ENCODE measurements at places on chromosomes 2 and 18.

DNA sequence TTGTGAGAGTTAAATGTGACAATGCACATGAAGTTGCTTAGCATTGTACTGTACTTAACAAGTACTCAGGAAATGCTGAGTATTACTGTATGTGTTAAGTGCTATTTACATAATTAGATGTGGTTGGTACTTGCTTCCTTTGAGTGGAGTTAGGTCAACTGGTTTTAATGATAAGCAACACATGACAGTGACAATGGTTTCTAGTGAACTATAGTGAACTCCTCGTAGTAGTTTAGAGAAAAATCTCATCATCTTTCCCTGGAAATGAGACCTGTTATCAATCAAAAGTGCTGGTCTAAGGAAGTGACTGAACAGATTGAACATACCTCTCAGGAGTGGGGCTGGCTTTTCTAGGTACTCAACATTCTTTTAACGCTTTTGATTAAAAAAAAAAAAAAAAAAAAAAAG is 29.2 kb upstream of the ZDBF2 start:
- no peak for DNase-seq

GRCh38 chr2:8475349-8476031 is 206.4 kb upstream of the ID2 start:
- DNase-seq: peak; percentile 30

- DNase-seq: no peak
These were observed 60.1 kb upstream of the SKOR2 start for GRCh38 chr18:47311585-47311984.

GRCh38 chr18:70416496-70416895 is 127.7 kb downstream of the SOCS6 start:
- DNase-seq: no peak

- DNase-seq: no peak
These were observed 414.8 kb upstream of the HS6ST1 start for GRCh38 chr2:128733450-128733849.

- DNase-seq: peak; percentile 39
These were observed 304.8 kb downstream of the PDE11A start for GRCh38 chr2:177767768-177768167.

- DNase-seq: no peak
These were observed 116.0 kb downstream of the ZEB2 start for GRCh38 chr2:144403933-144404332.

- peak; percentile 23 for DNase-seq
These were observed 128.6 kb upstream of the NYAP2 start for GRCh38 chr2:225270861-225271260.

DNA sequence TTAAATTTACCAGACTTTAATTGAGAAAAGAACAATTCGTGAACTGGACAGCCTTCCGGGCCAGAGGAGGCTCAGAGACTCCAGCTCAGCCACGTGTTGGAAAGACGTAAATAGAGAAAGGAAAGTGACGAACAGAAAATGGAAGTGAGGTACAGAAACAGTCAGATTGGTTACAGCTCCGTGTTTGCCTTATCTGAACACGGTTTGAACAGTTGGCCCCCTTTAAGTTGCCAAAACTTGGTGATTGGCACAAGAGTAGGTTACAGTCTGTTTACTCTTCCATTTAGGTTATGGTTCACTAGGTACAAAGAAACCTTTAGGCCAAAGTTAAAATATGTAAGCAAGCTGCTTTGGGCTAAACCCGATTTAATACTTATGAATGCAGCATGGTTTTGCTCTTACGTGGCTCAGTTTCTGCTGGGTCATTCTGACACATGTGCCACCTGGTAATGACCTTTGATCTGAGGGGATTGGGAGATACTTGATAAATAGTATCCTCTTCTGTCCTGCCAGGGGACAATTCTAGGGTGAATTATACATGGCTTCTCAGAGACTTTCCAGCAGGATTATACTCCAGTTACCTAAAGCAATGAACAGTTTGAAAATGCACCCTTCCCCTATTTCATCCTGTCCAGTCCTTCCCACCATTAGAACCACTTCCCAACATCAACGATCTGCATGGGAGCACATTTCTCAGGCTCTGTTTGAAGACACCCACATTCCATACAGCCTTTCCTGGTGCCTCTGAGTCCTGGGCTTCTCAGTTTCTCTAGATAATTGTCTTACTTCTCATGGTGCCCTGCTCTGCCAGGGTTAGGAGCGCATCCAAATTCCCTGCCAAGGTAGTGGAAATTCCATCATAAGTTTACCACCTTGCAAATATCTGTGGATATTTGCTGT is 65.1 kb upstream of the TGIF1 start:
- no peak for DNase-seq

- peak; percentile 53 for DNase-seq
These were observed 127.6 kb upstream of the SPOPL start for GRCh38 chr2:138373993-138374408.

DNA sequence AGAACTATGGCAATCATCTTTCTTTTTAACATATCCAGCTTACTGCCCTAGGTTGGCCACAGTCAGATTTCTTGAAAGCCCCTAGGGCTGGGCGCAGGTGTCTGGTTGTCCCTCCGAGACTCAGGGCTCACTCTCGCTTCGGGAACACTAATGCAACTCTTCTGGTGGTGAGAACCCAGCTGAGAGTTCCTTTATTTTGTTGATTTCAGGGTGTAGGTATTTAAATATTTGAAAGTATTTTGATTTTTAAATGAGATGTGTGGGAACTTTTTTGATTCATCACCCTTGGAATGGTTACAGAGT is 40.7 kb downstream of the INPP4A start:
- DNase-seq: no peak

DNA sequence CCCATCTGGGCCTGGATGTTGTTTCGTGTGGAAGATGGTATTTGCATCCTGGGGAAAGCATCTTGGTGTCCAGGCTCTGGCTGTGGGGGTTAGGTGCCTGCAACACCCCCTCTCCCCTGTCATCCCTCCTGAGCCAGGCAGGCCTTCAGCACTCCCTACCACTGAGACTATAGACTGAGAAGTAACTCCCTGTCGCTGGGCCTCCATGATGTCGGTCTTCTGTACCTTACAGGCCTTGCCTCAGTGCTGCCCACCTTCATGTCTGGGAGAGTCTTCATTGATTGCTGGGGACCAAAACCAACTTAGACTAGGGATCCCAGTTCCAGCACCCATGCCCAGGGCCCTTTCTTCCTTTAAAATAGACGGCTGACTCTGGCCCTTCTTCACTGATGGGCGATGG is 33.1 kb upstream of the DNMT3A start:
- DNase-seq: no peak

DNA sequence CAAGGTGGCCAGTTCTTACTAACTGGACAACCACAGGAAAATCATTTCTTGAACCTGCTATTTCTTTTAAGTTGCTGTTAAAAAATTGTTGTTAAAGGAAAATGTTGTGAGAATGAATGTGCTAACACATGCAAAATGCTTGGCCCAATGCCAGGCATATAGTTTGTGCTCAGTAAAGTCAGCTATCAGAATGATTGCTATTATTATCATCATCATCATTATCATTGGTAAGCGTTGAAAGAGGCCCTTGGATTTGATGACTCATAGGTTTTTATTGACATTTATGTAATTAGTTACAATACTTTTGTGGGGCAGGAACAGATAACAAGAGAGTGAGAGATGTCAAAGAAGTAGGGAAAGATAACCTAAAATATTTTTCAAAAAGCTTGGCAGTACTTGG is 394.2 kb upstream of the ZEB2 start:
- no peak for DNase-seq

- DNase-seq: no peak
These were observed 7.4 kb upstream of the ACYP2 start for GRCh38 chr2:54107903-54108615.

GRCh38 chr2:57941816-57942215 is 104.8 kb upstream of the VRK2 start:
- DNase-seq: no peak

GRCh38 chr2:63345285-63345633 is 243.0 kb downstream of the WDPCP start:
- DNase-seq: peak; percentile 48

- DNase-seq: peak; percentile 85
These were observed at the start of gene CNTNAP5 for GRCh38 chr2:124025171-124025580. Gene CNTNAP5 (plus strand): TSS chr2:124025287. CDS start chr2:124025651, 364 bp downstream.

- DNase-seq: peak; percentile 50
These were observed 11.3 kb upstream of the AGXT start for GRCh38 chr2:240857039-240858008.

DNA sequence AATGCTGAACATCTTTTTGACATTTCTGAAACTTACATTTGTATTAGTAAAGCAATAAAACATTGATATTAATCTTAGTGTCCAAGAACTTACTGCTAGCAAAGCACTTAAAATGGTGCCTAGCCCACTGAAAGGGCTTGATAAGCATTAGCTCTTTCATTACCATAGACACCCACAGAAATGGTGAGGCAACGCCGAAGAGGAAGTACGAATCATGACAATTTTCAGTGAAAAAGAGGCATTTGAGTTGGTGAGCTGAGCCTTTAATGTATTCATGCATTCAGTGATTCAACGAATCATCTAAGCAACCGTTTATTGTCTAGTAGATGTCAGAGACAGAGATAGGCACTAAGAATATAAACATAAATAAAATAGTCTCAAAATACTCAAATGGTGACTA is 101.1 kb downstream of the PIGN start:
- DNase-seq: no peak

- peak; percentile 64 for DNase-seq
These were observed 86.2 kb downstream of the SMIM21 start for GRCh38 chr18:75341267-75341666.

- no peak for DNase-seq
These were observed 1572.8 kb upstream of the PIK3C3 start for GRCh38 chr18:40382197-40382596.

DNA sequence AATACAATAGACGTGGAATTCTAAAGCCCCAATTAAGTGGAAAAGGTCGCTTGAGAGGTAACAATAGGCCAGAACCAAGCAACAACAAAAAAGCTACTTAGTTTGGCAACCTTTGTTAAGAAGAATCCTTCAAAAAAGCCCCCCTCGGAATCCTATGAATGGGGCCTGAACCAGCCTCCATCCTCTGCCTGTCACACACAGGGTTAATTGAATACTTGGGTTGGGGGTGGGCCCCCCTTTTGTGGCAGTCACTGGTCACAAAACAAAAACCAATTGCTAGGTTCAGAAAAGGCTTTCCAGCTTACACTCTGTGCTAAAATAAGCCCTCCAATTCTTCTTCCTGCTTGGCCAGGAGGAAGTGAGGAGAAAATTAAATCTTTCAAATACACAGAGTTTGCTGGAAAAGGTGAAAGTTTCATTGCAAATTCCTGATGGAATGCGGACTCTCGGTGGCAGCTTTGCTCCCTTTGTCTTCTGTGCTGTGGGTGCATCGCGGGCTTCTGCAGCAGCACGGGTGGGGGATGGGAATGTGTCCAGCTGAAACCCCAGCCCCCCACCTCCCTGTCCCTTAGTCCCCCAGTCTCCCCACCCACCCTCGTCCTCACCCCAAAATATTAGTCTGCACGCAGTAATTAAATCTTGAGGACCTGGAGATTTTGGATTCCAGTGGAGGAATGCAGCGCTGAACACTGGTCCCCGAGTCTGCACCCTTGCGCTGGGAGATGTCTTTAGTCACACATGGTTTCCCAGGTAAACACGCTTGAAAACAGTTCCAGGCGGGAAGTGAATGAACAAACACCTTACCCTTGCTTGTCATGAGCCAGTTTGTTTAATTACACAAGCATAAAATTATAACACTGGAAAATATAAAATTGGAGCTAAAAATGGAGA is 254.3 kb downstream of the SOX11 start:
- peak; percentile 6 for DNase-seq

DNA sequence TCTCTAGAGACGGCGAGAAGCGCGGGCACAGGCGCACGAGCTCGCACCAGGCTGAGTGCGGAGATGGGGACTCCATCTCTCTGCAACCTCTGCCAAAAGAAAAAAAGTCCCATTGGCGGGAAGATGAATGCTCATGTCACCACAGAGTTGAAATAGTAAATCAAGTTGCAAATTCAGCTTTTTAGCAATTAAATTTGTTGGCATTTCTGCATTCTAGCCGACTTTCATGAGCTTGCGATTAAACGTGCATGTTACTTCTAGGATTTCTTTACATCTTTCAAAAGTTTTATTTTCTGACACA is 588 bp downstream of the CHAC2 start:
- DNase-seq: no peak

DNA sequence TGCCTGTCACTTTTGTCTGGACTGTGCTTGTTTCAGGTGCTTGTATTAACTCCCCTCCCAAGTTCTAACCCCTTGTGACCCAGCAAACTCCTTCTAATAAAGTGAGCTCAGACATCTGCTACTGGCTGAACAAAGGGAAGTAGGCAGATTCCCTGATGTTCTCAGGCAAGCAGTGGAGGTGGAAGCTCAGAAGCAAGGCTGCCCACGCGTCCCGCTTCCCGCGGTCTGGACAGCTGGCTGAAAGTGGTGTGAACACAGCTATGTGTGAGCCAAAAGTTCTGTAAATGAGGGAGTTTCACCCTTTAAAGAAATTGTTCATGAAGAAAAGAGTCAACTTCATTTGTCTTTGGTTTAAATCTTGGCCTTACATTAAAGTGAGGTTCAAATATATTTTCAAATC is 40.0 kb downstream of the NAPG start:
- DNase-seq: no peak

DNA sequence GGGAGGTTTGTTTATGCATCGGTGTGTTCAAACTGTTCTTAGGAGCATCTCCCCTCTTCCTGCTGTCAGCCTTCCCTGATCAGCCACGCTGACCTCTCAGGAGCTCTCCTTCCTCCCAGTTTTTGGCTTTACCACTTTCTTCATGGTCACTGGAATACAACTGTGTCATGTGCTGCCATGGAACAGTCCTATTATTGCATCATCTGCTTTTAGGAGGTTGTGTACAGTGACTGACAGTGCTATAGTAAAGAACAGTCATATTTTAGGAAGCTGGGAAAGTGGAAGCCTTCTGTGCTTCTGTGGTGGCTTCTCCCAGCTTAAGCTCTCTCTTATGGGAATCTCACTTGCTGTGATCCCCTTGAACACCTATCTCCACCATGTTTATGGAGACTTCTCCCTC is 165.5 kb downstream of the TPGS2 start:
- DNase-seq: no peak

DNA sequence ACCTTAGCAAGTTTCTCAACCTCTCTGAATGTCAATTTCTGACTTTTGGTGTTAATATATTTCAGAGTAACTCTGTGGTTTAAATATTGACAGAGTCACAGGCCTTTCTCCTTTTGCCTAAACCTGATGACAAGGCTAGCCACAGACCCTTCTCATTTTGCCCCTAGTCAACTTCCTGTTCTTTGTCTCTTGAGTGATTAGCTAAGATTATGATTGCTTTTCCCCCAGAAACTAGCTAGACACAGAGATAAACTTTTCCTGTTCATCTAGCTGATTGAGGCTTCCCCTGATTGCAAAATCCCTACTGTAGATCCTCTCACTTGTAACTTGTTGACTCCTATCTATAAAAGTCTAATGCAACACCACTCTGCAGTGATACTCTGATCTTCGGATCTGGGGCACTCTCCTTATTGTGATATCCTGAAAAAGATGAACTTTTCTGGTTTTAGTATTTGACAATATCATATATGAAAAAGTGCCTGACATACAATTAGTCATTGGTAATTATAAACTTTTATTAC is 241.4 kb downstream of the ZNF385B start:
- no peak for DNase-seq

DNA sequence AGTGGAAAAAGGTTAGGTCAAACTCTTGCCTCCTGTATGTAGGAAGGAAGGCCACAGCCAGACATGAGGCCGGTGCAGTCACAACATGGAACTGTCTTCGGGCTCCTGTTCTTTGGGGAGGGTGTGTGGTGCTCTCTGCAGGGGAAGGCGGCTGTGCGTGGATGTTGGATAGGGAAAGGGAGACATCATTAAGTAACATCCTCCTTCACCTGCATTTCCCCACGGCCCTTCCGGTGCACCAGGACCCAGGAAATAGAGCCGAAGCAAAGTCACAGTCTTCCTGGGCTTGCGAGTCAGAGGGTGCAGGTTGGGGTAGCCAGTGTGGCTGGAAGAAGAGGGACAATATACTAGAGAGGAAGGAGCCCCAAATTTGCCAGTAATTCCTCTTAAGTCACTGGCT is 78.9 kb upstream of the SMAD7 start:
- DNase-seq: no peak

Data from mesendoderm (in vitro differentiated cells).